ENCODE measurements at places on chromosomes 4 and X.

DNA sequence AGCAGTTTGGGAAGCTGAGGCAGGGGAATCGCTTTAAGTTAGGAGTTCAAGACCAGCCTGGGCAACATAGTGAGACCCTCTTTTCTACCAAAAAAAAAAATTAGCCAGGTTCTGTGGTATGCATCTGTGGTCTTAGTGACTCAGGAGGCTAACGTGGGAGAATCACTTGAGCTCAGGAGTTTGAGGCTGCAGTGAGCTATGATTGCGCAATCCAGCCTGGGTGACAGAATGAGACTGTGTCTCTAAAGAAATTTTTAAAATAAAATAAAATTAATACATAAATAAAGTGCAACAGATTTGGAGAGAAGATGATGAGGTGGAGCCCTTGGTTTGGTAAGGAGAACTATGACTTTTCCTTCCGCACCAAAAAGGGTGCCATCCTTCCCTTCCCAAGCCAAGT, 436.9 kb downstream of the NLGN4X start:
- DNase-seq: no peak

DNA sequence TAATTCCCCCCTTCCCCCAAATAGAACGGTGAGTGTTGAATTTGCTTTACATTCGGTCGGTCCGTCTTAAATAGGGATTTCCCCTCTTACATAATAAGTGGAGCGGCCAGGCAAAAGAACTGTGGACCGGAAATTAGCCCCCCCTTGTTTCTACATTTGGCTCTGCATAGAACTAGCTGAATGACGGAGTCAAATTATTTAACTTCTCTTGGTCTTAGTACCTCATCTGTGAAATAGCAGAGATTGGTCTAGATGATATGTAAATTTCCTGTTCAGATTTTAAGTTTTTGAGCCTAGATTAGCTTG, 1.3 kb downstream of the SPATA18 start:
- DNase-seq: no peak

DNA sequence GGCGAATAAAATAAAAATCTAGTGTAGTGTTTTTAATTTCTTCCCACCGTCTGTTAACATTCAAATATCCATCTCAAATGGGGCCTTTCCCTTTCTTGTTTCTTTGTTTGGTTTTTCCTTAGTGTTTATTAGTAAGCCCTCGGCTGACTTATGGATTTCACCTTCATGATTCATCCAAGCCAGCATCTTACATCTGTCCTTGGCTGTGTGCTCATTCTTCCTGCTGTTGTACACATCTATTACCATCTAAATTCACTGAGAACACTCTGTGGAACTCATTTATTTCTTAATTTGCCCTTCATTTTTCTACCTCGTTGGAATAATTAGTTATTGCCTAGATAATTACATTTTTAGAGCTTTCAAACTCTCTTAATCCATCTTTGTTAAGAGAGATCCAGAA, 84.9 kb downstream of the SPCS3 start:
- no peak for DNase-seq

- DNase-seq: no peak
These were observed 179.7 kb upstream of the TET2 start for GRCh38 chr4:104967034-104967401.

DNA sequence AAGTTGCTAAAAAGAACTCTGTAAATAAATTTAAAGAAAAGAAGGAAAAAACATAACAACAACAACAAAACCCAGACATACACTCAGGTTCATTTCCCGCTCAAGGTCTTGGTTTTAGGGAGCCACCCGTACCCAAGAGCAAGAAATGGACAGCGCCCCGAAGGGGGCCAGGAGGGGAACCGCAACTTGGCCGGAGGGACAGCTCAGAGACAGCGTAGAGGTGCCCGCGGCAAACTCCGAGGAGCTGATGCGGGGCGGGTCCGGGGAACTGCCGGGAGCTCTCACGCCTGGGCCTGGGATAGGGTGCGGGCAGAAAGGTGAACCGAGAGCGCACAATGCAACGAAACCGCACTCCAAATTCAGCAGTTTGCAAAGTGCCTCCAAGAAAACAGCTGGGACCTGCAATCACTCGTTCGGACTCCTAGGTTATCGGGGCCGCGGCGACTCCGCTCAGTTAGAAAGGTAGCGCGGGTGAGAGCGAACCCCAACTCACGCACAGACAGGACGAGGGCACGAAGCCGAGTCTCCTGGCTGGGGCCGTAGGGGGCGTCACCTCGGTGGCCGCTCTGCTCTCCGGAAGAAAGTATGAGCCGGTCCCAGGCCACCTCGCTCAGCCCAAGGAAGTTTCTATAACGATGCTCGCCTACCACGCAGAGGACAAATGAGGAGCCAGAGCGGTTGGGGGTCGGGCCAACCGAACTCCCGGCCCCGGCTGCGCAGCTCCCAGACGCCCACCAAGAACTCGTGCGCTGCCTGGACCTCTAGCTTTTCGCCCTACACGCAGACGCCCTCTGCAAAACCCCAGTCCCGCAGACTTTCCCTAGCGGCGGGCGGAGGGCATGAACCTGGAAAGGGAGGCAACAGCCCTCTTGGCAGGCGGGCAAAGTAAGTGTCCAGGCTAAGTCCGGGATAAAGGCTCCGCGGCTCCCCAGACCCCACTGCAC, 1.4 kb downstream of the NDNF start:
- no peak for DNase-seq

- no peak for DNase-seq
These were observed 611.2 kb downstream of the RPA4 start for GRCh38 chrX:97494756-97495372.

GRCh38 chrX:1249101-1249887, 19.3 kb upstream of the CSF2RA start:
- no peak for DNase-seq

DNA sequence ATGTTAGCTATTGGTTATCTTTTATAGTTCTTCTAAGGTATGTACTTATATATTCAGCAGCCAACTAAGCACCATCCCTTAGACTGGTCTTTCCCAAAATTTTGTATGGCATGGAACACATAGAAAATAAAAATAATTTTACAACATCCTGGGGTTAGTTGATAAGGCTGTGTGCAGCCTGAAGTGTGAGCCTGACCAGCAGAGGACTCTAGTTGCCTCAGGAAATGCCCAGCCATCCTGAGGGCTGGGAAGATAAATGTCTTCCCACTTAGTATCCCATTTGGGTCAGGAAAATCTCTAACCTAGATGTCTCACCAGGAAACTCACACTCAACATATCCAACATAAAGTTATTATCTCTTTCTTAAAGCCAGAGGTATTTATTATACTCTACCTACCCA, 251.4 kb upstream of the POF1B start:
- DNase-seq: no peak

DNA sequence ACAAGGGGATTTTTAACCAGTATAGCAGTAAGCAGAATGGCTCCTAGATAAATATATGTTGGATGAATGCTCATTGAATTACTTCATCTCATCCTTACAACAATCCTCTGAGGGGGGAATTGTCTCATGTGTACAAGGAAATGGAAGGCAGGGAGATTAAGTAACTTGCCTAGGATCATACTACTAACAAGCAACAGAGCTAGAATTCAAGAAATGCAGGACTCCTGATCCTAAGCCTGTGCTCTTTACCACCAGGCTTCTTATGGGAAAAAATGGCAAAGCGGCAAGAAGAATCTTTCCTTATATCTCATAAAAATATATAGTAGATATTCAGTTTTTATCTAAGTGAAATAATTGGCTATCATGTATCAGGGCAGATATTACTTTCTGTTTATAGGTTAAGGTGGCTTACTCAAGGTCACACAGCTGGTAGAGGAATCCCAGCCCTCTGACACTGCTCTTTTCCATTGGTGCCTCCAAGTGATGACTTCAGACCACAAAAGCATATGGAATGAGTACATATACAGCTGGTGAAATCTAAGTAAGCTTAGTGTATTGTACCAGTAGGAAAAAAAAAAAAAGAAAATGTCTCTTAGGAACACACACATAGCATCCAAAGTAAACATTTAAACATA, 2.1 kb downstream of the ABHD18 start:
- DNase-seq: no peak

GRCh38 chr4:153573881-153574802, 108.0 kb downstream of the TMEM131L start:
- DNase-seq: peak; percentile 83

DNA sequence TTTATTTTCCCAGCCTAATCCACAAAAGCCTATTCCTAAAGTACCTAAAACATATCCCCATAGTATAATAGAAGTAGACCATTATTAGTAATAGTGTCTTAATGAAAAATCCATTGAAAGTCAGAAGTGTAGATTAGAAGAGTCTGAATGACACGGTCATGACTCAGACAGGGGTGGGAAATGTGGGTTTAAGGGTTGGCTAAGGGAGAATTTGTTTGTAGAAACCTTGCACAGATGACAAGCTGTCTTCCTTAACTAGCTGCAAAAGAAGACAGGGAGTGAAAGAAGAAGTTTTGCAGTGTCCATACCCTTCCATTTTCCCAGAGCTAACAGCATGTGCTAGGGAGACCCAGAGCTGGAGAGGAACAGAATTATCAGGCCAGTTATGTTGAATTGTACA, 242.7 kb upstream of the ETNPPL start:
- DNase-seq: no peak

DNA sequence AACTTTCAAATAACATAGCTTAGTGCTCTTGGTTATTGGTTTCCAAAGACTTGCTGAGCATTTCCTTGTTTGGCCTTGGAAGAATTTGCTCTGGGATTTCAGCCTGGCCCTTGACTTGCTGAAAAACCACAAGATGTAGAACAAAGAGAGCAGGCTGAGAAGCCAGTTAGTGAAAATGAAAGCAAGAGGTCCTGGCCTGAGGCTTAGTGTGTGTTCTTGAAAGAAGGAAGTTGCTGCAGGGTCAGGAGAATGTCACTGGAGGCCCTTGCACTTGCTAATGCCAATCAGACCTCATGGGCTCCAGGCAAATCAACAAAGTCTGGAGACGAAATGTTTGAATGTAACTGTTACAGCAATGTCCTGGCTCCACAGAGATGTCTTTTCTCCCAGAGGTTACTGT, 79.4 kb downstream of the SYNPO2 start:
- peak; percentile 75 for DNase-seq

DNA sequence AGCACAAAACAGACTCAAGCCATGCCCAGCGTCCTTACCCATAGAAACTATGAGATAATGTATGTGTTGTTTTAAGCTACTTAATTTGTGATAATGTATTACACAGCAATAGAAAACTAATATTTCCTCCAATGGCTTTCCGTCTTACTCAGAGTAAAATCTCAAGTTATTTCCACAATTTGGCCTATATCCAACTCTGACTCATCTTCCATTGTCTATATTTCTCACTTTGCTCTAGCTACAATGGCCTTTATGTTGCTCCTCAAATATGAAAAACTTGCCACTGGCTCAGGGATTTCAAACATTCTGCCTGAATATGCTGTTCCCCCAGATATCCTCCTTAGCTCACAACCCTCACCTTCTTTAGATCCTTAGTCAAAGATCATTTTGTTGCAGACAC, 31.6 kb downstream of the IQCM start:
- DNase-seq: no peak

DNA sequence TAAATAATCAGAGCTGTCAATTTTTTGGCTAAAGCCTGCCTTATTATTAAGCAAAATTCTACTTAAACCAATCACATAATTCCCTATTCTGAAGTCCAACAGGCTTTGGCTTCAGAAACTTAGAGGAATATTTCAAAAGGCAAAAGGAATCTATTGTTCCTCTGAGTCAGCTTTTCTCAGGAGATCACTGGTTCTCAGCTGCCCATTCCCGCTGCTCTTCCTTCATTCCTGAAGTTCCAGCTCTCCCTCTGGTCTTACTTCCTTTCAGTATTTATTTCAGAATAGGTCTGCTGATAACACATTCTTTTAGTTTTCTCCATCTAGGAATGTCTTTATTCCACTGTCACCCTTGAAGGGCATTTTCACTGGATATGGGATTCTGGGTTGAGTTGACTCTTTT, 133.7 kb downstream of the SOWAHB start:
- DNase-seq: peak; percentile 65

DNA sequence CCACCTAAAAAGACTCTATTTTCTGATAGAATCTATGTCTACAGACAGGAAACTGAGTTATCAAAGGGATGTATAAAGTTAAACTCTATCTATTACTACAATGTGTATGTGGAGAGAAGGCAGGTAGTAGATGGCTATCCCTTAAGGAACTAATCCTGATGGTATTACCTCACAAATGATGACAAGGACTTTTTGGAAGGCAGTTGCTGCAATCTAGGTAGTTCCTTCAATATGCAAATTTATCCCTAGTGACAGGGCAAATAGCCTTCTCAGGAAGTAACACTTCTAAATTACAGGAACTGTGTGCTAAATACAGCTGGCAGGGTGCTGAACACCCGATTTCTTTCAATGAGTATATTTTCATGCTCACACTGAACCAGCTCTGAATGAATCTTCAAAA, 177.4 kb downstream of the COL25A1 start:
- DNase-seq: no peak

- no peak for DNase-seq
These were observed 1447.1 kb downstream of the PCDH19 start for GRCh38 chrX:98962996-98963395.

DNA sequence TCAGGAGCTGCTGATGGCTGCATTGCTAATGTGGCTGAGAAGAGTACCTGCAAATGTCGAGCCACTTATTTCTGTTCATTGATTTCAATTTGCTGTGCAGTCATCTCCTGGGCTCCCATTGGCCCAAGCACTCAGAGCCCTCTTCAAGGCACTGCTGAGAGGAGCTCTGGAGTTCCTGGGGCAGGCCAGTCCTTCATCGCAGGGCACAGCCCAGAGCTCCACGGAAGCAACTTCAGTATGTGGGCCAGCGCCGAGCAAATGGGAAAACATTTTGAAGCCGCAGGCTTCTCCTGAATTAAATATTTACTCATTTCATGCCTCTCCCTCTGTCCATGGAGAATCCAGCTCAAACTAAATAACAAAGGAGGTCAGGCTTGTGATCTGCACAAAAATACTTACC, 383.3 kb downstream of the BCOR start:
- no peak for DNase-seq

GRCh38 chr4:155526452-155527169, 140.0 kb upstream of the GUCY1A1 start:
- DNase-seq: no peak

DNA sequence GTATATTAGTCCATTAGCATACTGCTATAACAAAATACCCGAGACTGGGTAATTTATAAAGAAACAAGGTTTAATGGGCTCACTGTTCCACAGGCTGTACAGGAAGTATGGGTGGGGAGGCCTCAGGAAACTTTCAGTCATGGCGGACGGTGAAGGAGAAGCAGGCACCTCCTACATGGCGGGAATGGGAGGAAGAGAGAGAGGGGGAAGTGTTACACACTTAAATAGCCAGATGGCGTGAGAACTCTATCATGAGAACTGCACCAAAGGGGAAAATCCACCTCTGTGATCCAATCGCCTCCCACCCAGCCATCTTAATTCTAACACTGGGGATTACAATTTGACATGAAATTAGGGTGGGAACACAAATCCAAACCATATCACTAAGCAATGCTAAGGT, 98.9 kb upstream of the SH3RF1 start:
- no peak for DNase-seq

- no peak for DNase-seq
These were observed 195.7 kb downstream of the PACRGL start for GRCh38 chr4:20895988-20896387.

- no peak for DNase-seq
These were observed 287.0 kb downstream of the ARHGAP24 start for GRCh38 chr4:85761803-85762528.

- DNase-seq: no peak
These were observed 396.0 kb downstream of the PDGFC start for GRCh38 chr4:156575430-156576073.

- no peak for DNase-seq
These were observed 99.4 kb downstream of the TMEM47 start for GRCh38 chrX:34557733-34558132.

- peak; percentile 33 for DNase-seq
These were observed 21.0 kb downstream of the S100G start for GRCh38 chrX:16671005-16671404.

Measured in fibroblast of skin of left biceps (primary cell).